Mesenchymal stem cell (in vitro differentiated cells and primary cell): ENCODE measurements at places on chromosomes 3 and 15.

GRCh38 chr15:93180128-93180527 lies 91.1 kb upstream of the RGMA start:
- no peak for DNase-seq
- no peak overlapping the region for H3K27ac ChIP-seq
- H3K27me3 ChIP-seq, result no peaks in the 10 kb centered on the region
- H3K36me3 ChIP-seq, result no peaks in the 10 kb centered on the region
- no peaks in the 10 kb centered on the region for H3K4me1 ChIP-seq

GRCh38 chr3:72473156-72473555 lies 375.1 kb downstream of the SHQ1 start:
- H3K36me3 ChIP-seq, result no peaks in the 10 kb centered on the region
- H3K4me1 ChIP-seq, result no peaks in the 10 kb centered on the region
- H3K27ac ChIP-seq, result no peak overlapping the region
- H3K27me3 ChIP-seq, result no peaks in the 10 kb centered on the region
- DNase-seq, result no peak
- no peak overlapping the region for H3K4me3 ChIP-seq

- H3K4me1 ChIP-seq, result peaks cover 15% of the 10 kb centered on the region
- H3K36me3 ChIP-seq, result no peaks in the 10 kb centered on the region
- no peaks in the 10 kb centered on the region for H3K27me3 ChIP-seq
- no peak for DNase-seq
These were observed 84.7 kb downstream of the IGF2BP2 start for GRCh38 chr3:185740133-185740532.

DNA sequence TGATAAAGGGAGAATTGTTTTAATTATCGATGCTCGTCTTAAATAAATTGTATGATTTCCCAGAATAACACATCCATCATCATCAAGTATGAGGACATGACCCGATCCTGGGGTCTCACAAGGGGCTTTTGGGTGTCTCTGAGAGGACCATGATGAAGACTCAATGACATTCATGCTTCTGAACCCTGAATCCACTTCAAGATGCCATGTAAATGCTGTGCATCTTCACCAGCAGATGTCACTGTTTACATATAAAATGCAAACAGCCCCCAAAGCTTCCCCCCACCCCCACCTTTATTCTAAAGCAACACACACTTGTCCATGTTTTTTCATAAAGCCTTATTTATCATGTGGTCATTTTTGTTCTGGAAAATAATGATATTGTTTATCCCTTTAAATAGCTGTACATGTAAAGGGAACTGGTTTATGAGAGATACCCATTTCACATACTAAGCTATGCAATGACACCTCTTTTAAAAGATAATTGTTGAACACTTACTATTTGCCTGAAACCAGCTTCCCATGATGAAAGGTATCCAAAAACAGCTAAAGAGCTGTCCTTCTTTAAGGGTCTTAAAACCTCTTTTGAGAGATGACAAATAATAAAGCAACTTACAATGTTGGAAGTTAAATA lies 69.7 kb upstream of the UBE3A start:
- DNase-seq, result peak; percentile 1
- H3K4me1 ChIP-seq, result peaks cover 3% of the 10 kb centered on the region
- no peak overlapping the region for H3K4me3 ChIP-seq
- H3K27ac ChIP-seq, result no peak overlapping the region
- H3K27me3 ChIP-seq, result no peaks in the 10 kb centered on the region

- no peak overlapping the region for H3K27ac ChIP-seq
- H3K4me1 ChIP-seq, result peaks cover 15% of the 10 kb centered on the region
- H3K36me3 ChIP-seq, result no peaks in the 10 kb centered on the region
- no peak for DNase-seq
These were observed 98.4 kb downstream of the IGF2BP2 start for GRCh38 chr3:185726254-185726967.
